ENCODE measurements at places on chromosomes 11 and 22.

- no peak for DNase-seq
Observed at GRCh38 chr22:49765091-49765771, 62.4 kb downstream of the BRD1 start.

DNA sequence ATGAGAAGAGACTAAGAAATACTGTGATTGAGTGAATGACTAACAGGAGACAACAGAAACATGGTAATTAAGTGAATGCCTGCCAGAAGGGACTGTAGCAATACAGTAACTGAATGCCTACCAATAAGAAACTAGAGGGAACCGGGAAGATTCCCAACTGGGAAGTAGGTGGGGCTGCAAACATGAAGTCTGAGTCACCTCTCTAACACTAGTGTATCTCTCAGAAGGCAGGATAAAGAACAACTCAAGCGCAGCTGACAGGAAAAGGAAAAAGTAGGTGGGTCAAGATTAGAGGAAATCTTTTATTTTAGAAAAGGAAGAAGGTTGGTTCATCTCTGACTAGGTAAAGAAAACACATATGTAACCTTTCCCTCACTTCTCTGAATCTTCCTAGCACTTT, 14.0 kb downstream of the C11orf42 start:
- DNase-seq: no peak

DNA sequence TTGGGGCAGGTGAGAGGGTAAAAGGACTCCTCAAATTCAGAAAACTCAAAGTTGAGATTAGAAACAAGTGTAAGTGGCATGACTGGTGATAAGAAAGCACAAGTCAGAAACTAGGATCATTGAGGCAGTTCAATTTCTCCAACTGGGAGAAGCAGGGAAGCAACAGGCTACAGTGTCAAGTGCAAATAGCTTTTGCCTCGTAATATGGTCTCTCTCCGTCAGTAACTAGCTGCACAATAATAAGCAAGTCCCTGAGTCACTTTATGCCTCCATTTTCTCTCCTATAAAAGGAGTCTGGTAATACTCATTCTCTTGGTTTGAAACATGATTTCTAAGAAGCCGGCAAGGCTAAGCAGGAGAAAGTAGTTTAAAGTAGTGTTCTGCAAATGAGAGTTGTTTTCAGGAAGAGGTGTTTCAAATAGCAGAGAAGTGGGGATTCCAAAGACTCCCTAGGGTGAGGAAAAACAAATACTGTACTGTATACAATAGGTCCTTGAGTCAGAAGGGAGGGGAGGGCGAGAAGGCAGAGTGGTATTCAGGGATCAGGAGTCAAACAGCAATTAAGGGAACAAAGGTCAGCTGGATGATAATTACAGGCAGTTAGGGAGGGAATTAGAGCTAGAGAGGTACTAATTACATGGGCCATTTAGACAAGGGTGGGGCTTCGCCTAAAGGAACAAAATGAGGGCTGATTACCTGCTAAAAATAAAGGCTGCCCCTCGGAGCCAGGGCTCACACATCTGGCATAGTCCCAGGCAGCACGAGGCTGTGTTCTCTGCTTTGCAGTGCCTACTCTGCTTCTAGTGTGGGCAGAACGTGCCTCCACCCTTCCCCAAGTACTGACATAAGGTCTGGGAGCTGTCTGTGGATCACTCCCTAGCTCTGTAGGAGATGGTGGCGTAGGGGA, 96.0 kb upstream of the BDNF start:
- no peak for DNase-seq

DNA sequence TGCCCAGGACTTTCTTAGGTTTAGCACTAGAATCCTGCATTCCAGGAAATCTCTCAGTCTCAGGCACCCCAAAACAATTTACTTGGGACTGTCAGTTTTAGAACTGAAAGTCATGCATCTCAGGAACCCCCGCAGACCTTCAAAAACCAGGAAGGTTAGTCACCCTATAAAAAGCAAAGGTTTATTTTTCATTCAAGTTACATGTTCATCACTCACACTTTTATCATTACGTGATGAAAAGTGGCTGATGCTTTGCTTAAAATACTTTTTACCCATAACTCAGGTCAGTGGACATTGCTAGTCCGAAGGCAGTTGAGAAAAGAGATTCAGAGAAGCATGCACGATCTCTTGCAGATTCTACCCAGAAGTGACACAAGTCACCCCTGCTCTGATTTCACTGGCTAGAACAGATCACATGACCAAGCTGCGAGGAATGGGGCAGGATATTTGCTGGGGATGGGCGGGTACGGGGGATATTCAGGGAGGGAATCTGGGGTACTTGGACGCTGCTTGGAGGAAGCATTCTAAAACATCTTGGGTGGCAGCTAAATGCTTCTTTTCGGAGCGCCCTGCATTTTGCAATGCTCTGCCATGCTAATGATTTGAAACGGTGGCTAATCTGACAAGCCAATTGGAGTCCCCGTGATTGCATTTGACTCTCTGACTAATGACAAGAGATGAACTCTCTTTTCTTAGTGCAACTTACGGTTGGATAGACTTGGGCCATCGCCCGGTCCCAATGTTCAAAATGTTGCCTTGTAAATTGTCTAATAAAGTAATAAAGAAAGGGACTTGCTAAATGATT, 110.2 kb downstream of the MIAT start:
- DNase-seq: no peak

GRCh38 chr22:38171927-38172831, 9.5 kb downstream of the PLA2G6 start:
- DNase-seq: no peak

GRCh38 chr11:62457478-62457877, 38.6 kb downstream of the SCGB1A1 start:
- DNase-seq: no peak

- DNase-seq: no peak
Observed at GRCh38 chr11:112582366-112582765, 321.7 kb upstream of the PLET1 start.

DNA sequence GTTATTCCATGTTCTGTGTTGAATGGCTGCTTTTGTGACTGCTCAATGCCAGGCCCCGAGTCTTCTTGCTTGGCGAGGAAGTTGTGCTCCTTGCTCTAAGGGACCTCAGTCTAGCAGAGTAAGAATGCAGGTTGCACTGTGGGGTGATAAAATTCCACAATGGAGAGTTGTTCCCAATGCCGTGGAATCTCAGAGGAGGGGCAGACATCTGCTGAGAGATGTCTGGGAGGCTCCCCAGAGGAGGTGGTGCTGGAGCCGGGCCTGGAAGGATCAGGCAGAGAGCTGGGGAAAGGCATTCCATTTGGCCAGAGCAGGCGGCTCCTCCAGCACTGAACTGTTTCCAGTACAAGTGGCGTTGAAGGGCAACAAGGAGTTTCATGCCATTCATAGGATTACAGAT, 55.2 kb downstream of the ST3GAL4 start:
- no peak for DNase-seq

- no peak for DNase-seq
Observed at GRCh38 chr11:69208190-69209037, 52.7 kb downstream of the SMIM38 start.

DNA sequence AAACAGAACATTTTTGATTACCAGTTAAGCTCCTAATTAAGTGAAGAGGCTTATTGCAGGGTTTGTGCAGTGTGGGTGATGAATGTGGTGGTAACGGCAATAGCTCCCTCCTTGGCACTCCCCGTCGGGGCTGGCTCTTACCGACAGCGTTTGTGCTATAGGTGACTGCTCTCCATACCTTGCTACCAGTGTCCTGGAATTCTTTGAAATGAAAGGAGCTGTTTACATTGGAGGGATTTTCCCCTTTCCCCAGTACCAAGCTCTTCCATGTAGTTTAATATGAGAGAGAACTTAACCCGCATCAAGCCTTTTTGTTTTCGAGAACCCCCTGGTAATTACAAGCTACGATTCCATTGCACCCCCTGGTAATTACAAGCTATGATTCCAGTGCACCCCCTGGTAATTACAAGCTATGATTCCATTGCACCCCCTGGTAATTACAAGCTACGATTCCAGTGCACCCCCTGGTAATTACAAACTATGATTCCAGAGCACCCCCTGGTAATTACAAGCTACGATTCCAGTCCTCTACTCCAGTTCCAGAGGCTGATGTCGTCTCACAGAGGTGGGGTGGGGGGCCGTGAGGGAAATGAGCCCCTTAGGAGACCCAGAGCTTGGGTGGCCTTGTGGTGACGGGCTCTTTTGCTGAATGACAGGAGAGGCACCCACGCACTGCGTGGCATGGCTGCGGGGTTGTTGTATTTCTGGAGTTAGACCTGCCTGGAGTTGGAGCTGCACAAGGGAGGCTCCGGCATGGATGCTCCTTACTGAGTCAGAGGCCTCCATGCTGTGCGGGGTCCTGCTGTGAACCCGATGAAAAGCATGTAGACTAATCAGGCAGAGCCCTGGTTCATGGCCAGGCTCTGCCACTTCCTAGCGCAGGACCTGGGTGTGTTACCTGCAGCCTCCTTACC, 205.3 kb downstream of the TBC1D22A start:
- DNase-seq: no peak

- no peak for DNase-seq
Observed at GRCh38 chr22:22091400-22091878, 108.9 kb upstream of the TOP3B start.

GRCh38 chr11:58061813-58062212, 31.1 kb downstream of the OR6Q1 start:
- DNase-seq: no peak

GRCh38 chr11:44605068-44605708, 39.7 kb downstream of the CD82 start:
- DNase-seq: no peak

- no peak for DNase-seq
Observed at GRCh38 chr11:7490535-7490934, 5.2 kb downstream of the OLFML1 start.

DNA sequence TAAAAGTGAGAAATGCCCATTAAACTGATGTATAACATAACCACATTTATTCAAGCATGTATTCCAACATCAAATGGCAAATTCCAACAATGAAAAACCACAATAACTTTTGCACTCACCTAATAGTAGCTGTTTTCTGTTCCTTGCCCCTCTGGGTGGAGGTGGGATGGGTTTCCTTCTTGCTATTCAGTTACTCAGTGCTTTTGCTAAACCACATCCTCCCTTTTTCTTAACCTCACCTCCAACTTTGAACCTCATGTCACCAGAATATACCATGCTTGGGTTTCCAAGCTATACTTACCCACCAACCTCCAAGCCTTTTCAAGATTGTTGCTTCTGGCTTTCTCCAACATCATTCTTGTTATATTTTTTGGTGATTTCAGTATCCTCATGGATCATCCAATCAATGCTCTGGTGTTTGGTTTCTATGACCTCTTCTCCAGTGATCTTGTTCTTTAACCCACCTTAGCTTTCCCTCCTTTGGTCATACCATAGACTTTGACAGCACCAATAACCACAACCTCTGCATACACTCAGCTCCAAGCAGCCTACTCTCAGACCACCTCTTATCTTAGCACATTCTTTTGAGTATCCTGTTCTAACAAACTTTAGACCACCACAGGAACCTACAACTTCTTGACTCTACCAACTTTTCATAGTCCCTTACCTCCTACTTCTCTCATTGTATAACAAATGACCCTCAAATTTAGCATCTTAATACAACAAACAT, 3.2 kb upstream of the CCDC15 start:
- peak; percentile 24 for DNase-seq

GRCh38 chr22:36334081-36334820, 53.5 kb downstream of the MYH9 start:
- DNase-seq: no peak

- DNase-seq: peak; percentile 89
Observed at GRCh38 chr11:61429346-61429690, 457 bp downstream of the CPSF7 start.

DNA sequence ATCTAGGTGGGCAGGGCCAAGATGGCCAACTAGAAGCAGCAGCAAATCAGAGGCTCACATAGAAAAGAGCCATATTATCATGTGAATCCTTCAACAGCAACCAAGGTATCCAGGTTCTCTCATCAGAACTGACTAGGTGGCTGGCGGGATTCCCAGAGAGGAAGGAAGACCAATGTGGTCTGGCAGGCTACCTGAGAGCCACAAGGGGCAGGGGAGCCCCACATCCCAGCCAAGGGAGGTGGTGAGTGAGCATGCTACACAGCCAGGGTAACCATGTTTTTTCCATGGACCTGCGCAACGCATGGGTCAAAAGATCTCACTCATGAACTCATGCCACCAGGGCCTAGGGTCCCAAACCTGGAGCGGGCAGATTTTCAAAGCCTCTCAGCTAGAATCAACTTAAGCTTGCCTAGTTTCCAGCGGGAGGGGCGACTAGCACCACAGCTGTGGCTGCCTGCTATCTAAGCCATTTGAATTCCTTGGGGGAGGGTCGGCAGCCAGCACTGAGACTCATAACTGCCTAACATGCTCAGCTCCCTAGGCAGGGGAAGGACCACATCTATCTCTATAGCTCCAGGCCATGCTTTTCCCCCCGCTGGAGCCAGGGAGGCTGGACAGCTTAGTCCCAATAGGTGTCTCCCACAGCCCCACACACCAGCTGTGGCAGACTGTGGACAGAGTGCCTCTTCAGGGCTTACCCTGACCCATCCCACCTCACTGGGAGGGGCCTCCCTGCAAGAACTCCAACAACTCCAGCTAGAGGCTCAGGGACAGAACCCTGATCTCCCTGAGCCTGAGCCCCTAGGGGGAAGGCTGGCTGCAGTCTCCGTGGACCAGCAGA, 28.7 kb upstream of the CASP12 start:
- no peak for DNase-seq

GRCh38 chr11:1832211-1832919, 2.4 kb upstream of the SYT8 start:
- DNase-seq: peak; percentile 59

GRCh38 chr22:27876684-27877083, 42.4 kb downstream of the PITPNB start:
- no peak for DNase-seq

GRCh38 chr11:43404836-43405479, 46.2 kb downstream of the TTC17 start:
- no peak for DNase-seq

- DNase-seq: no peak
Observed at GRCh38 chr11:125463590-125464269, 32.3 kb downstream of the FEZ1 start.

DNA sequence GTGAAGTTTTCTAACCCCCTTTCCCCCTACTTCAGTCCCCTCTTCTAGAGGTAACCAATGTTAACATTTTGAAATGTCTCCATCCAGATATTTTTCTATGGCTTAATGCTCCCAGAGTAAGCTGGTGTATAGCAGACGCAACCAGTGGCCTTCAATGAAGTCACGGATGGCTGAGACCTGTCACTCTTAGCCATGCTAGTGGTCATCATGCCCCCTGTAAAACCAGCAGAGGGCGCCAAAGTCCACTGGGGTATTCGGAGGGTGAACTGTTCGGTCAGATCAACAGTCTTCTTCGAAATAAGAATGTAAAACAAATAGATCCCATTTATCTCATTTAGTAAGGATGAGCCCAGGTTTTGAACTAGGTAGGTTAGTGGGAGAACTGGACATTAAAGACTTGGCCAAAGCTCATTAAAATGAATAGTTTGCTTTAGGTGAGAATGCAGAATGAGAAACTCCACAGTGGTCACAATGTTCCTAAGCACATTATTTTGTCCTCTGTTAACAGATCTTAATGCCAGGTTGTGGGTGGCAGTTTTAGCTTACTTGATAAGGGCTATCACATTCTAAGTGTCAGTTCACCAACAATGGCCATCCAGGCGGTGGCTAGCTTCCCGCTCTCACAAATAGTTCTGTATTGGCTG, 8.6 kb upstream of the MMP8 start:
- DNase-seq: no peak
